ENCODE measurements at places on chromosomes 3 and 15. TPM values are rescaled to one million over a fixed set of nuclear protein-coding genes. Genes with fewer than 3 reads are reported as not detected.
A peak's percentile ranks its signal among the peaks of the same experiment; 100 is the strongest.

The AHSG gene
- not detected for total RNA-seq

The IGSF10 gene
- 15.5 TPM for total RNA-seq

The GOLGA8S gene
- 0.44 TPM for total RNA-seq

The MINAR1 gene
- 0.16 TPM for total RNA-seq

The SLC26A6 gene
- 16.0 TPM for total RNA-seq

The FAM174B gene
- total RNA-seq, result 20.6 TPM

The CDHR4 gene
- total RNA-seq, result not detected

DNA sequence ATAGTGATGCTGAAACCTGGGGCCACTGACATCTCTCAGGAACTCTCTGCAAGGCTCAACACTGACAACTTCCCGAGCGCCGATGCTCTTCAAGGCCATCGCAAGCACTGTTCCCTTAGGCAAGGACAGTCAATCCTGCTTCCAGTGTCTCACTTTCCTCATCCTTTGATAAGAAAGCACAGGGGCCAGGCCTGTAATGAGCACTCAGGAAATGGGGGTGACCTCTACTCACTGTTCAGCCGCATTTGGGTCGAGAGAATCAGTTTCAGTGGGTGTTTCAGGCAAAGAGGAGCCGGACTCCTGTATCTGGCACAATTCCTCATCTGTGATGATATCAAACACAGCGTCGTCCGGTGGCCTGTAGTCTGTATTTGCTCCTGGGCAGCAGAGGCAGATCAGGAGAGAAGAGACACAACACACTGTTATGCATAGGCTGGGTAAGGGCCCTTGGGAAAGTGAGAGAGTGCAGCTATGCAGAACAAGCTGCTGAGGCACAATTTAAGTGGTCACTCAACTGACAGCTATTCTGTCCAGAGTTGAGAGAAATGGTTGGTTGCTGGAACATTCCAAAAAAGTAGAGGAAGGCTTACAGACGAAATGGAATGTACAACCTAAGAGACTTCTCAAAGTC is 11.9 kb downstream of the CXCR6 start:
- H3K4me3 ChIP-seq, result no peak overlapping the region
- H3K27me3 ChIP-seq, result no peaks in the 10 kb centered on the region
- no peak overlapping the region for H3K27ac ChIP-seq
- H3K36me3 ChIP-seq, result peaks cover 8% of the 10 kb centered on the region
- no peak for DNase-seq

DNA sequence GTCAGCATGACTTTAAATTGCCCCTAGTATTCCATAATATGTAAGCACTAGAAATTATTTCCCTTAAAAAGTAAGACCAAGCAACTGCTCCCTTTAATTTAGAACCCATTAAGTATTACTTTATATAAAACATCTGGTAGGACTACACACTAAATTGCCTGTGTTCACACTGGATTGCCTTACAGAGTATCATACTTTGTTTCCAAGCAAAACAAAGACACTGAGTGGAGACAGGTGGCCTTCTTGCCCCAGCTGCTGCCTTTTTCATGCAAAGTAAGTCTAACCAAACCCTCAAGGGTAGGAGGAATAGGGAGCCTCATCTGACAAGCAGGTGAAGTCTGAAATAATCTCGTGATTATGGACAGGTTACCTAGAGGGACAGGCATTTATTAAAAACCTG is 87.3 kb downstream of the PEX5L start:
- no peak overlapping the region for H3K4me3 ChIP-seq
- H3K36me3 ChIP-seq, result no peaks in the 10 kb centered on the region
- H3K27me3 ChIP-seq, result no peaks in the 10 kb centered on the region
- no peak for DNase-seq
- H3K27ac ChIP-seq, result no peak overlapping the region

GRCh38 chr3:183490653-183491052 is 62.2 kb upstream of the MCF2L2 start:
- no peak overlapping the region for H3K27ac ChIP-seq
- H3K4me3 ChIP-seq, result no peak overlapping the region
- H3K36me3 ChIP-seq, result no peaks in the 10 kb centered on the region
- no peaks in the 10 kb centered on the region for H3K4me1 ChIP-seq
- H3K27me3 ChIP-seq, result no peaks in the 10 kb centered on the region
- DNase-seq, result peak; percentile 6

GRCh38 chr3:190855151-190855550 is 7.3 kb downstream of the GMNC start:
- H3K27me3 ChIP-seq, result no peaks in the 10 kb centered on the region
- no peak overlapping the region for H3K4me3 ChIP-seq
- DNase-seq, result no peak
- no peaks in the 10 kb centered on the region for H3K36me3 ChIP-seq
- H3K4me1 ChIP-seq, result no peaks in the 10 kb centered on the region
- no peak overlapping the region for H3K27ac ChIP-seq

DNA sequence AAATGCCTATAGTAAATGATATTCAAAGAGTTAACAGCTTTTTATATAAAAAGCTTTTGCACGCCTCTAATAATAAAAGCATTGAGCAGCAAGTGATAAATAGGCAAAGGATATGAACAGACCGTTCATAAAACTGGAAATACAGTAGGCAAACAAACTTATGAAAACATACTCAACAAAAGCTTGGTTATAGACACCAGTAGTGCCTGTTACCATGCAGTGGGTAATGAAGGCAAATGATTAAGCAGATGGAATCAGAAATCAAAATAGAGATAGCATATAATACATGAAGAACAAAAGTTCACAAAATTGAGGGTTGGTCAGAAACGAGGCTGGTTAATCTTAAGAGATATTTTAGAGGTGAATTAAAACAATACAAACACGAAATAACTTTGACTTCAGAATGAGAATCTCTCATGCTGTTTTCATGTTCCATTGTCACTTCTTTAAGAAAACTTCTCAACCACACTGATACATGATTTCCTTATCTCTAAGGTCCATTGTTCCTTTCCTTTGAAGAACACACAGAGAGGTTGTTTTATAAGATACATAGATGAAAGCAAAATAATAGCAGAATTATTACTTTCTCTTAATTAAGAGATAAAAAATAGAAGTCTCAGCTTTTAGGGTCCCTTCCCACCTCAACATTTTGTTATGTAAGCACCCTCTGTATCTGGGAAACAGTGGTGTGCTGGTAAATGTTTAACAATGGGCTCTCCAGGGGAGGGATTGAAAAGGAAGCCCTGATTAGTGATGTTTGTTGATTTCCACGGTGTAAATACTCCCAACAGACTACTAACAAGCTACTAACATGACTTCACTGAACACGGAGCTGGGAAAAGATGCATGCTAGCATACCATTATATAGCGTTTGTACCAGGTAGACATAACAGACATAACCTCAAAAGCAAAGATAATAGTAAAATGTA is 12.6 kb downstream of the RASGRP1 start:
- H3K36me3 ChIP-seq, result no peaks in the 10 kb centered on the region
- no peaks in the 10 kb centered on the region for H3K4me1 ChIP-seq
- DNase-seq, result no peak

DNA sequence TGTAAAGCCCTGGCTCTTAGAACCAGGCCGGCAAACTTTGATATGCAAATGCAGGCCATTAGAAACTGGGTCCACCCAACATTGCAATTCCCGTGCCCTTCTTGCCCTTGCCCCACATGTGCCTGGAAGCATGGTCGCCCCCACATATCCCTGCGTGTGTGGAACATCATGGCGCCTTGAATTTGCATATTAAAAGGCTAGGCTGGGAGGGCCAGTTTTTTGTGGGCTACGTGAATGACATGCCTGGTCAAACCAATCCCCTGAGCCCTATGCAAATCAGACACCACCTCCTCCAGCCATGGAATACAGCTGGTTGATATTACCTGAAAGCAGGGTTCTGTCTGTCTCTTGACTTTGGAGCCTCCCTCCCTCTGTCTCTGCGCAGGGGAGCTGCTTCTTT is 58.7 kb upstream of the ARHGEF26 start:
- DNase-seq, result no peak
- no peaks in the 10 kb centered on the region for H3K36me3 ChIP-seq
- H3K4me1 ChIP-seq, result no peaks in the 10 kb centered on the region

GRCh38 chr15:26974120-26974780 is 3.3 kb downstream of the GABRG3 start:
- H3K4me3 ChIP-seq, result no peak overlapping the region
- H3K36me3 ChIP-seq, result no peaks in the 10 kb centered on the region
- H3K27ac ChIP-seq, result no peak overlapping the region
- no peaks in the 10 kb centered on the region for H3K4me1 ChIP-seq

- no peak overlapping the region for H3K4me3 ChIP-seq
- H3K27ac ChIP-seq, result no peak overlapping the region
- H3K36me3 ChIP-seq, result no peaks in the 10 kb centered on the region
- H3K4me1 ChIP-seq, result no peaks in the 10 kb centered on the region
- no peak for DNase-seq
- H3K27me3 ChIP-seq, result no peaks in the 10 kb centered on the region
Observed at GRCh38 chr15:37981775-37982174, 47.3 kb downstream of the TMCO5A start.

- H3K4me3 ChIP-seq, result no peak overlapping the region
- DNase-seq, result no peak
- no peaks in the 10 kb centered on the region for H3K27me3 ChIP-seq
- no peak overlapping the region for H3K27ac ChIP-seq
Observed at GRCh38 chr3:31277582-31277981, 255.1 kb upstream of the STT3B start.

DNA sequence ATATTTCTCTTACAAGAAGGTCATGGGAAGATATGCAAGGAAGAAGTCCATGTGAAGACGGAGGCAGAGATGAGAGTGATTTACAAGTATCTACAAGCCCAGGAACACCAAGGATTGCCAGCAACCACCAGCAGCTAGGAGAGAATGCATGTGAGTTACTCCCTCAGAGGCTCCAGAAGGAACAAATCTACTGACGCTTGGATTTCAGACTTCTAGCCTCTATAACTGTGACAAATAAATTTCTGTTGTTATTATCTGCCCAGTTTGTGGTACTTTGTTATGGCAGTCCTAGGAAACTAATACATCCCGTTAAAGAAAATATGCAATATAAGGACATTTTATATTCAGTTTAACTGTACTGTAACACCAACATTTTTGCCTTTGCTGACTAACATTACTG is 283.9 kb downstream of the BCHE start:
- no peak overlapping the region for H3K27ac ChIP-seq
- DNase-seq, result no peak
- H3K27me3 ChIP-seq, result no peaks in the 10 kb centered on the region
- H3K36me3 ChIP-seq, result no peaks in the 10 kb centered on the region
- no peaks in the 10 kb centered on the region for H3K4me1 ChIP-seq
- no peak overlapping the region for H3K4me3 ChIP-seq

DNA sequence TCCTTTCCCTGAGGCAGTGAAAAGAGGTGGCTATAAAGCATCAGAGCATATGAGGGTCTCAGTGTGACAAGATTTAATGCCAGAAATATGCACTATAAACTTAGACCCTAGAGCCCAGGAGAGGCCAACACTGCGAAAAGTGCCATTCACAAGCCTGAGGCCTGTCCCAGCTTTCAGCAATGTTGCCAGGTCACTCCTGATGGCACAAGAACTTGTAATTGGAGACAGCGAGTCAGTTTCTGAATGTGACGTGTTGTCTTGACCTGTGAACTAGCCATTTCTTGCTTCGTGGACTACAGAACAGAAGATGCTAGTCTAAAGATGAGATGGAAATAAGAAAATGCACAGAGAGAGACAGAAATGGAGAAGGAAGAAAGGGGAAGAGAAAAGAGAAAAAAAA is 87.9 kb downstream of the WDR72 start:
- H3K27ac ChIP-seq, result no peak overlapping the region
- no peaks in the 10 kb centered on the region for H3K27me3 ChIP-seq
- no peaks in the 10 kb centered on the region for H3K4me1 ChIP-seq
- no peaks in the 10 kb centered on the region for H3K36me3 ChIP-seq

GRCh38 chr3:43689766-43690399 is 855 bp upstream of the ABHD5 start:
- peaks cover 3% of the 10 kb centered on the region for H3K4me1 ChIP-seq
- peak overlapping the region; percentile 94 for H3K4me3 ChIP-seq
- H3K27me3 ChIP-seq, result no peaks in the 10 kb centered on the region
- H3K36me3 ChIP-seq, result no peaks in the 10 kb centered on the region

DNA sequence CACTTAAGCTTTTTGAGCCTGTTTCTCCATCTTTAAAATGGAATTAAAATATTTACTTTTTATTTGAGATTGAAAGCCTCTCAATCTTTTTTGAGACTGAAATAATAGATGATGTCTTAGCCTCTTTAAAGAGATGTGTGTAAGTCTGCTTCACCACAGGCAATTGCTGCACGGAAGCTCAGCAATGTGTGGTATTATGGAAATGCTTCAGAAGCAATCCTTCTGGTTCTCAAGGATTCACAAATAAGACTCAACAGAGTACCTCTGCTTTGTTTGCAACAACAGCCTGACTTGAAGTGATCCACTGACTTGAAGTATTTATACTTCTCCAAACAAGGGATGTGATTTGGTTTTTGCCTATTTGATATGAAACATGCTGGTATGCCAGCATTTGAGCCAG is 332.0 kb upstream of the RASGRP1 start:
- H3K27me3 ChIP-seq, result no peaks in the 10 kb centered on the region
- H3K4me1 ChIP-seq, result no peaks in the 10 kb centered on the region
- H3K4me3 ChIP-seq, result no peak overlapping the region
- no peak overlapping the region for H3K27ac ChIP-seq

- no peak overlapping the region for H3K27ac ChIP-seq
- DNase-seq, result no peak
- H3K27me3 ChIP-seq, result no peaks in the 10 kb centered on the region
- no peaks in the 10 kb centered on the region for H3K36me3 ChIP-seq
- H3K4me3 ChIP-seq, result no peak overlapping the region
- H3K4me1 ChIP-seq, result no peaks in the 10 kb centered on the region
Observed at GRCh38 chr3:185290266-185290665, 36.4 kb upstream of the EHHADH start.

DNA sequence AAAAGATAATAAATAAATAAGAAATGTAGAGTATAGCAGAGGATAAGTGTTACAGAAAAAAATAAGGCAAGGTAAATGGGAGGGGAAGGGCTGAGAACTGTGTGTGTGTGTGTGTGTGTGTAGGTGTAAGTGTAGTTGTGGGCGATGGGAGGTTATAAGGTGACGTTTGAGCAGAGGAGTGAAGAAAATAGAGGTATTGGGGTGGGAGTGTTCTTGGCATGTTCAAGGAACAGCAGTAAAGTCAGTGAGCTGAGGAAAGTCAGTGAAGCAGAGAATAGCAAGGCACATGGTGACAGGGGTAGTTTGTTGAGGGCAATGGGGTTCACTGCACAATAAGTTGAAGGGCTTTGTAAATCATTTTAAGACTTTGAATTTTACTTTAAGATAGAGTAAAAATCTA is 30.9 kb upstream of the ZNF148 start:
- no peak for DNase-seq
- H3K4me3 ChIP-seq, result no peak overlapping the region
- no peaks in the 10 kb centered on the region for H3K36me3 ChIP-seq
- no peaks in the 10 kb centered on the region for H3K27me3 ChIP-seq
- H3K4me1 ChIP-seq, result no peaks in the 10 kb centered on the region
- H3K27ac ChIP-seq, result no peak overlapping the region

DNA sequence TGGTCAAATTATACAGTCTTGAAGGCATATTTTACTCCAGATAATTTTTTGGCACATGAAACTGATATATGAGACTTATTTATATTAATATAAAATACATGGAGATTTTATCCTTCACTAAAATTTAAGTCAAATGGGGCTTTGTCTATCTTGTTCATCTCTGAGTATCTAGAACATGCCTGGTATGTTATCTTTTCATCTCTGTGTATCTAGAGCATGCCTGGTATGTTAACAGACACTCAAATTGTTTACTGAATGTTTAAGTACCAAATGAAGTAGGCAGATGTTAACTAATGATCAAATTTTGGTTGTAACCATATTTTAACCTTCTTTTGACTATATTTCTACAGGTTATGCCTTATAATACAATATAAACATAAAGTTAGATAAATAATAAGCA is 7.7 kb downstream of the GTF2A2 start:
- no peak overlapping the region for H3K4me3 ChIP-seq
- H3K27ac ChIP-seq, result no peak overlapping the region
- DNase-seq, result no peak
- no peaks in the 10 kb centered on the region for H3K36me3 ChIP-seq
- no peaks in the 10 kb centered on the region for H3K27me3 ChIP-seq

Data from breast epithelium (tissue), 4 donors.